ENCODE measurements at places on chromosomes 1 and 21.

DNA sequence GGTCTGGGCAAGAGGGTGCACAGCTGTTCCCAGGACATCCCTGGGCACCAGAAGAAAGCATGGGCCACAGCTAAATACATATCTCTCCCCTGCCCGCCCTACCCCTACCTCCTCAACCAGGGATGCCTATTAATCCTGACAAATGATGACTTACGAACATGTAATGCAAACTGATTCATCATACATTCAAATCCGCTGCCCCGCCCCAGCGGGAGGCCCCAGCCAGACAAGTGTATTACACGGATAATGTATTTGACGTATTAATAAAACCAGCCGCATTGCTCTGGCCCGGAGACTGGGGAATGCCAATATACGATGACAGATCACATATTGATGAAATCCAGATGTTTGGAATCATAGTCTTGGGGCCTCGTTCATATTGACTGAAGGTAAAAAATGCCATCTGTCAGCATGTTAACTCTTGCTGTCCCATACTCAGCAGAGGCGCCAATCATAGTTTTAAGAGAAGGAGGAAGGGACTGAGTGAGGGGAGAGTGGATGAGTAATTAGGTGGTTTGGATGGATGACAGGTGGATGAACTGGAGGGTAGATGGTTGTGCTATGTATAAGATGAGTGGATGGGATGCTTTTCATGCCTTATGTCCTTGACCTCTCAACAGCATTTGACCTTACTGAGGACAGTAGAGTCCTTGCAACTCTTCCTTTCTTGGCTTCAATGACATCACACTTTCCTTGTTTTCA is 68.2 kb downstream of the TMEM53 start:
- DNase-seq = no peak

- DNase-seq = no peak
Observed at GRCh38 chr21:42467140-42467983, 28.7 kb downstream of the RSPH1 start.

GRCh38 chr1:59292562-59292961 is 4.3 kb upstream of the FGGY start:
- no peak for DNase-seq

DNA sequence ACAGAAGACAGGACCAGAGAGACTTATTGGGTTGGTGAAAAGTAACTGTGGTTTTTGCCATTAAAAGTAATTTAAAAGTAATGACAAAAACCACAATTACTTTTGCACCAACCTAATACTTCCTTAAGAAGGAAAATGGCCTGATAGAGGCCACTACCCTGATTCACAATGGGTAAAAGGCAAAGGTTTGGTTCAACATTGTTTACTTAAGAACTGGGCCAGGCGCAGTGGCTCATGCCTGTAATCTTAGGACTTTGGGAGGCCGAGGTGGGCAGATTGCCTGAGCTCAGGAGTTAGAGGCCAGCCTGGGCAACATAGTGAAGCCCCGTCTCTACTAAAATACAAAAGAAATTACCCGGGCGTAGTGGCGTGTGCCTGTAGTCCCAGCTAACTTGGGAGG is 48.2 kb upstream of the RCOR3 start:
- no peak for DNase-seq

DNA sequence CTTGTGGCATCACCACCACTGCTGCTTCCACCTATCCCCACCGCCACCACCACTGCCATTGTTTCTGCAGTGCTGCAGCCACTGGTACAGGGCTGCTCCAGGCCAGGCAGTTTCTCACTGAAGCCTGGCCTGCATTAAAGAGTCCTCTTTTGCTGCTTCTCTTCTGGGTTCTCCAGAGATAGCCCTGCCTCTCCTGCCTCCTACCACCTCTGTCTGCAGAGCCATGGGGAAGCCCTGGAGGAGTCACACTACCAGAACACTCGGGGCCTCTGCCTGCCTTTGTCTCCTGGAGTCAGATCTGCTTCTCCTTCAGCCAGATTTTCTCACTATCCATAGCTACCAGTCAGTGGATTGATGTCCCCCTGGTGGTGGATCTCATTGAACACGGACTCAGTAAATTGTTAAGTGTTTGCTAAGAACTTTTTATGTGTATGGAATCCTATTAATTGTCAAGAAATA is 37.7 kb upstream of the DDAH1 start:
- no peak for DNase-seq

DNA sequence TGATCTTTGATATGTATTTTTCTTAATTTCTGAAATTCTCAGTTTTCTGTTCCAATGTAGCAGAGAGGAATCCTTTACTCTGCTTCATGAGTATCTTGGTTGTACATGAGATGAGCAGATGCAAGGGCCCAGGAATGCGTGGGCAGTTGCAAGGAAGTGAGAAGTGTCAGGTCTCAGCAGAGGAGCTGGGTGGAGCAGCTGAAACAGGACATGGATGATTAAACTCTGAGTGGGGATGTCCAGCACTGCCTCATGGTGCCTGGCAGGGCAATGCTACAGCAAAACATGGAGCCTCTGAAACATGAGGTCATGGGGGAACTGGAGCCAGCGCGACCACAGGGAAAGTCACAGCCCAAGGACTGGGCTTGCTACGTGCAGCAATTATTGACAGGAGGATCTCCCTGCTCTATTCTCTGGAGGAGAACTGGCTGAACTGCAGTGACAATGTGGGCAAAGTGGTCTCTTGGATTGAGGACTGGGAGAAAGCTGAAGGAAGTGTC is 48.4 kb downstream of the COLGALT2 start:
- peak; percentile 55 for DNase-seq

- DNase-seq = no peak
Observed at GRCh38 chr1:193011406-193011805, 47.8 kb downstream of the UCHL5 start.

GRCh38 chr1:76314730-76315129 is 240.2 kb downstream of the ST6GALNAC3 start:
- no peak for DNase-seq

DNA sequence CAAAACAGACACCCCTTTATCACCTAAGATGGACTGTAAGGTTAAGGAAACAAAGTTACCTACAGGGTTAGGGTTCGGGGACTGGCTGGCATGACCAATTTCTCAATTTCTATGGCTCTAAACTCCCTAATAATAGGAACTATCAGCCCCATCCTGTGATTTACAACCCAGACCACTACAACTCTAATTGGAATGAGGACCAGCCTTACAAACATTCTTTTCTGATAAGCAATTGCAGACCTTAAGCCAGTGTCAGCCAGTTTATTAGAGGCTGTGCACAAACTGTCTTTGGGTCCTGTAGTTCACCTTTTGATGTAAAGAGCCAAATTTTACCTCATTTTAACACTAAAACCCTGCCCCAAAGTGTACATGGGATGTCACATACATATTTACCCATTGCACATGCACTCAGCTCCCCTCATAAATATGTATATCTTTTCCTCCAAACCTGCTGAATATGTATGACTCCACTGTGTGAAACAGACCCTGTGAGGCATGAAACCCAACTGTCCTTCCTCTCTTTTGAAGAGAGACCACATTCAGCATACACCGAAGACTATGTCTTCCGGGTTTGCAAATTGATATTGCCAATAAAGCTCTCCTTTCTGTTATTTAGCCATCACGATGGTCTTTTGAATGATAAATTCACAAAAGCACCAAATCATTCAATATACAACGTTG is 7.3 kb upstream of the APP start:
- DNase-seq = no peak

DNA sequence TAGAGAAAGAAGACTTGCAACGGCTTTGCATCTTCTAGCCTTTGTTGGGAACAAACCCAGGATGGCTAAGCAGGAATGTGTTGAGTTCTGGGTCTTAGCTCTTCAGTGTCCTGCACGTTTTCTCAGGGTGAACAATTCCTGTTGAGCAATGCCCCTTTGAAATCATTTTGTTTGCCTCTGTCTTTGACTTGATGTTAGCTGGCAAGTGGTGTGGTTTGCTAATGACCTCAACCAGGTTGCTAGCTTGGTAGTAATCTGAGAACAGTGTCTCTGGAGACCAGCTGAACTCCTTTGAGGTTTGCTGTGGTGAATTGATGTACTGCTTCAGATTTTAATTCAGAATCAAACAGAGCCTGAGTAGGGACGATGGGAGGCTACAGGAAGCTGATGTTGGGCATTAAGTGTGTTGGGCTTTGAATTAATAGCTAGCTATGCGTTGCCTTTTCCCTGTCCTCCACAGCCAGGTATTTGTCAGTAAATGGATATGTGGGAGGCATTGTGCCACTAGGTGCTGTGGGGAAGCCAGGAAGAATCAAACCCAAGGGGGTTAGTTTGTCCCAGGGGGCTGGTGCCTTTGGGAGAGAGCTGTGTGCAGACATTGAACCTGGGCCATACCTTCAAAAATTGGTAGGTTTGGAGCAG is 23.3 kb upstream of the SRSF10 start:
- no peak for DNase-seq

DNA sequence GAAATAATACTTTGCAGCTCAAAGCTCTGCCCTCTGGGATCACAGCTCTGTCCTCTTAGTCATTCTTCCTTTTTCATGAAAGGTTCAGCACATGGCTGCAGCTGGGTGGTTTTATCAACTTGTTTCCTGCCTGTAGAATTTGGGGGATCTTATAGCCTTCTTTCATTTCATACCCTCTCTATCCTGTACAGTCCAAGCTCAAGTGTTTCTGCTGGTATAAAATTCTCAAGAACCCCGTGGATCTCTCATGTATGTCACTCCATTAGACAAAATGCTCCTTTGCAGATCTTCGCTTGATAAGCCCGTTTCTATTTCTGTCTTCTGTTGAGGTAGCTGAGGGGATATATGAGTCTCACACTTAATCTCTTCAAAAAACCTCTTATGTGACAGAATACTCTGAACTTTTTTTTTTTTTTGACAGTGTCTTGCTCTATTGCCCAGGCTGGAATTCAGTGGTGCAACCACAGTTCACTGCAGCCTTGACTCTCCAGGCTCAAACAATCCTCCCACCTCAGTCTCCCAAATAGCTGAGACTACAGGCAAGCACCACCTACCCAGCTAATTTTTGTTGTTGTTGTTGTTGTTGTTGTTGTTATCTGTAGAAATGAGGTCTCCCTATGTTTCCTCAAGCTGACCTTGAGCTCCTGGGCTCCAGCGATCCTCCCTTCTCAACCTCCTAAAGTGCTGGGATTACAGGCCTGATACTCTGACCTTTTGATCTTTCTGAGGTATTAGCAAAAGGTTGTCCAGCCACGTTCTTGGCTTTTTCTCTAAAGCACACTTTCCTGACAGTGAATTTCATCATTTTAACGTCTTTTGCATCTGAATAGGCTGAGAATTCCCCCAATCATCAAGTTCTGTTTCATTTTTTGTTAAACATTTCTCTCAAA is 24.6 kb upstream of the COL9A2 start:
- DNase-seq = no peak

GRCh38 chr1:59738591-59739015 is 76.1 kb upstream of the HOOK1 start:
- DNase-seq = no peak

DNA sequence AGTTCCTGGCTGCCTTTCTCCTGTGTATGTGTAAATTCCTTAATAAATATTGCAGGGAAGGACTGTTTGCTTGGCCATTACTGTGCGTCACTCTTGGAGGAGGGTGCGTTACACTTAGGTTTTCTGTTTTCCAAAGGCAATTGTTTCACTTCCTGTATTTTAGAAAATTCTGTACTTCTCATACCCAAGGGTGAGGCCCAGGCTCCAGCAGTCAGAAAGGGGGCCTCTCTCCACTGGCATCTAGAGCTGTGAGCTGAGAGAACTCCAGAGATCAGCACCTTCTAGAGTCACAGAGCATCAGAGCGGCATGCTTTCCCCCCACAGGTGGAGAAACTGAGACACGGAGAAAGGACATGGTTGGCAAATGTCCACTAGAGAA is 27.0 kb upstream of the ZFP69B start:
- DNase-seq = no peak

- DNase-seq = no peak
Observed at GRCh38 chr1:10778640-10779039, 17.8 kb downstream of the CASZ1 start.

DNA sequence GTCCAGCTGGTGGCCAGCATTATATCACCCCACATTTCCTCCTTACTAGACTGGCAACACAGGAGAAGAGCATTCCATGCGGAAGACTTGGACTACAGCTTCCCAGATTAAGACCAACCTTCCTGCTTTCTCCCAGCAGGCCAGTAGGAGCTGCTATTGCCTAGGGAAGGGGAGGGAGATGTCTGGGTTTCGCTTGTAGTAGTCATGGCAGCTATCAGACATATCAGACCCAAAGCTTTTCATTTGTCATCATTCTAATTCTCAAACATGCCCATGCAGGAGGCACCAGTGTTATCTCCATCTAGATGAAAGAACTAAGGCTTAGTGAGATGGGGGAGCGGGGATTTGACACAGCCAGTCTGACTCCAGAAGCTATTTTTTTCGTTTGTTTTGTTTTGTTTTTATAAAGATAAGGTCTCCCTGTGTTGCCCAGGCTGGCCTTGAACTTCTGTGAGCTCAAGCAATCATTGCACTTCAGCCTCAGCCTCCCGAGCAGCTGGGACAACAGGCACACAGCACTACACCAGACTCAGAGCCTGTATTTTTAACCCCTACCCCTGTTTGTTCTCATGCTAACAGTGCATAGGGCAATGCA is 4.5 kb downstream of the PLA2G2A start:
- peak; percentile 28 for DNase-seq

DNA sequence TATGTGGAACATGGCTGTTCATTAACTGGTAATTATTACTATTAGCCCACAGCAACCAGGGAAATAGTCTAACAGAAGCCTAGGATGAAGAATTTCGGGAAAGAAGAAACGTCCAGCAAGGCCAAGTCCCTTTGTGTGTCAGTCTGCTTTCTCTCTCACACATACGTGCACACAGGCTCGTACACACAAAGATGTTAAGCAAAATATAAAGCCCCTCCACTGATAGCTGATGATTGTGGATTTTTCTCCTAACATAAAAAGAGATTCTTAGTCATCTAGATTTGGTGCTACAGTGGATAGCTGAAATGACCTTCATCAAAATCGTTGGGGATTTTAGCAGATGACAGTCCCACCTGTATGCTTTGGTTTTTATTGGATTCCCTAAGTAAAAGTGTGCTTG is 42.1 kb upstream of the A3GALT2 start:
- no peak for DNase-seq

GRCh38 chr1:8283058-8283884 is 34.6 kb upstream of the SLC45A1 start:
- DNase-seq = no peak

GRCh38 chr1:17653728-17654351 is 101.3 kb upstream of the ACTL8 start:
- no peak for DNase-seq

DNA sequence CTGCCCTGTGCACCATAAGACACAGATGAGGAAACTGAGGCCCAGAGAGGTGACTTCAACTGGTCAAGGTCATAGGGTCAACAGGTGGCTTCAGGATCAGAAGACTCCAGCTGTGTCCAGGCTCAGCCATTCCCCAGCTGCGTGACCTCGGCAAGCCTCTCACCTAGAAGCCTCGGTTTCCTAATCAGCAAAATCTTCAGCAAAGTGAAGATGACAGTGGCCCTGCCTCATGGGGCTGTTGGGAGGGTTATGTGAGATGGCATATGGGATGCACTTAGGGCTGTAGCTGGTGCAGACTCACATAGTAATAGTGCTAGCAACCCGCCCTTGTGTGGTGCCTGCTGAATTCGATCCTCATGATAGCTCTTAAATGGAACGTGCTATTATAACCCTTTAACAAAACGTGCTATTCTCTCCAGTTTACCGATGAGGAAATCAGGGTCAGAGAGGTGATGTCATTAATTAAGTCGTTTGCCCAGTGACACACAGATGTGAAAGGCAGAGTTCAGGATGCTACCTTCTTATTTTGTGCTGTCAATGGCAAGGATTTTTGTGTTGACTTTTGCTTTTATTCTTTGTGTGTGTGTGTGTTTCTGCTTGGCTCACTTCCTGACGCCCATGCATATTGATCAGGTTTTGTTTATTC is 472.9 kb downstream of the MATN1 start:
- DNase-seq = no peak

GRCh38 chr1:27267153-27267552 is 32.7 kb downstream of the WDTC1 start:
- DNase-seq = no peak

All from AG04449 (cell line).